ENCODE measurements at places on chromosomes 7 and 10.

DNA sequence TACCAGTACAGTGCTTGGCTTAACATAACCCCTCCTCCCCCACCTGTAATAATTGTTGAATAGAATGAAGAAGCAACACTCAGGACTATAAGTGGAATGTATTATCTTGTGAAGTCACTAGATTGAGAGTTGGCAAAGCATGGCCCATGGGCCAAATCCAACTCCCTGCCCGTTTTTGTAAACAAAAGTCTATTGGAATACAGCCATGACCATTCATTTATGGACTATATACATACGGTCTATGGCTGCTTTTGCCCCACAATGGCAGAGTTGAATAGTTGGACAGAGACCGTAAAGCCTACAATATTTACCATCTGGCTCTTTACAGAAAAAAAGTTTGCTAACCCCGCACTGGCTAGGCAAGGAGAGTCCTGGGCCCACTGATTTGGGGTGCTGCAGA is 48.1 kb upstream of the CYCS start:
- DNase-seq: no peak

DNA sequence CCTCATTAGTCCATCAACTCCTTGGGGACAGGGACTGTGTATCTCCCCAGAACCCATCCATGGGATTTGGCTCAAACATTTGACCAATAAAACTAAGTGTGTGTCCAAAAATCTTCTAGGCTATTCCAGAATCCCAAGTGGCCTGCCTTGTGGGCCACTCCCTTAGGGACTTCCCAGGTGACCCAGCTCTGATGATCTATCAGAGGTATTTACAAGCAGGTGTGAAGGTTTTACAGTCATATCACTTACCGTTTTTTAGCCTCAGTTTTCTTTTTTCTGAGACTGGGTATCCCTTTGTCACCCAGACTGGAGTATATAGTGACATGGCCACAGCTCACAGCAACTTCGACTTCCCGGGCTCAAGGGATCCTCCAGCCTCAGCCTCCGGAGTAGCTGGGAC is 64.4 kb downstream of the PIP4K2A start:
- DNase-seq: no peak

DNA sequence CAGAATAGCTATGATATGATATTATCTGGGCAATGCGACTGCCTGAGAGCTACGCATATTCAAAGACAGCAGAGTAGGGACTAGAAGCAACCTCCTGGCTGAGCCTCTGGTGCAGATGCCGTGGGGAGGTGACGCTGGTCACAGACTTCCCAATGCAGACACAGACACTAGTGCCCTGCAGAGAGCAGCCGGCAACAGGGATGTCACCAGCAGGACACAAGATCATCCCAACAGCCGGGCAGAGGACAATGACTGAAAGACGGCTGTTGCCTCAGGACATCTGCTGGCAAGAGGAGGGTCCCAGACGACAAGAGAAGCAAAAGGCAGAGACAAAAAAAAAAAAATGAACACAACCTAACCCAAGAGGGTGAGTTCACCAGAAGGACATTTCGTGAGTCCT is 104.6 kb downstream of the CALN1 start:
- DNase-seq: no peak

- no peak for DNase-seq
These were observed 275.2 kb upstream of the MGMT start for GRCh38 chr10:129191797-129192196.

DNA sequence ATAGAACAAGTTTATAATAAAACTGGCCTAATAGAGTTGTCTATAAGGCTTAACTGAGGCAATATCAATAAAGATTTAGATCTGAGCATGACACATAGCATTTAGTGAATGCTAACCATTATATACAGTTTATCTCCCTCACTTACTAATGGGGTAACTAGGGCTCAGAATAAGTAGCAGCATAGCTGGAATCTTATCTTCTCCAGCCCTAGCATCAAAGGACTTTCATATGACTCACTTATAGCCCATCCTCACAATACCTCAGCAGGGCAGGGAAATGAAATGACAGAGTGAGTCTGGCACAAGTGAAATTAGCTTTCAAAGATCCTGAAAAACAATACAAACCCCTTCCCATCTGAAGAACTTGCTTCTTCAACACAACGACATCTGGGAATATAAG is 362.9 kb downstream of the KIF20B start:
- DNase-seq: peak; percentile 25

GRCh38 chr7:131072505-131073091 is 255.1 kb upstream of the MKLN1 start:
- peak; percentile 26 for DNase-seq

DNA sequence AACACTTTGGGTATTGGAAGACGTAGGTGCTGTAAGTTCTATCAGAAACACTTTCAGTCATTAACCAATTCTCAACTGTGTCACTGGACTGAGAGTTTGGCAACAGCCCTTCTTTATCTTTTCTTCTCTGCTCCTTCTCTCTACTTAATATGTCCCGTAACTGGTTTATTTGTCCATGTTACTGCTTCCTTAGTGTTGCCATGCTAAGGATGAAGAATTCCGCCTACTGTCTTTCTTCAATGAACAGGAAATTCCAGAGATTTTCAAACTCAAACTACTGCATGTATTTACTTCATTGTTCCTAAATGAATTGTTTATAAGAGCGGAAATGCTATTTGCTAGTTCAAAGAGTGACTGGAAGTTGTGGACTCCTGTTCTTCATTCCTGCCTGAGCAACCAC is 143.7 kb downstream of the TAX1BP1 start:
- DNase-seq: no peak

GRCh38 chr10:30456266-30456665 is 22.3 kb downstream of the MAP3K8 start:
- DNase-seq: no peak

- DNase-seq: no peak
These were observed 80.8 kb downstream of the ZNF467 start for GRCh38 chr7:149692557-149692982.

DNA sequence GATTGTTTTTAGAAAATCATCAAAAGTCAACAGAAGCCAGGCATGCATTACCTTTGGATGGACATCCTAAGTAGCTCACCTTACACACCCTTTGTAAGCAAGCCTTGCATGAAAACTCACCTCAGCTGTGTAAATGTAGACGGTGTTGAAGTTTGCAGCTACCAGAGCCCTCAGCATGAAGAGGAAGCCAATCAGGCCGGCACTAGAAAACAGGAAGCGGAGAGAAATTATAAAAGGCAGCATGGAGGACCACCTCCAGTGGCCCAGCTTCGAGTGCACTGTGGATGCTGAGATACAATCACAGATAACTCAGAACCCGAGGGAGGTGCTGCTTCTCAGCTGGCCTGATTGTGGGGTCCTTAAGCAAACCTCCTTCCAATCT is 75.3 kb downstream of the SVOPL start:
- no peak for DNase-seq

- peak; percentile 53 for DNase-seq
These were observed 17.1 kb downstream of the CHST3 start for GRCh38 chr10:71981015-71981875.

DNA sequence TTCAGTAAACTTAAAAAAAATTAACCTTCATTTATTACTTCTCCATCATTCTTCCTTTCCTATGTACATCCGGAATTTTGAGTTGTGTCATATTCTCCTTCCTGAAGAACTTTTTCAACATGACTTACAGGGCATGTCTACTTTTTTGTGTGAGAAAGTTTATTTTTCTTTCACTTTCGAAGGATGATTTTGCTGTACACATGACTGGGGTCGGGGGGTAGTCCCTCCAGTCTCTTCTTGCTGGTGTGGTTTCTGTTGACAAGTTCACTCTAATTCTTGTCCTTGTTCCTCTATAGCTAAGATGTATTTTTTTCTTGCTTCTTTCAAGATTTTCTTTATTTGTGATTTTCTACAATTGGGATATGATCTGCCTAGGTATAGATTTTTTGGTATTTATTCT is 55.8 kb downstream of the INPP5A start:
- no peak for DNase-seq

DNA sequence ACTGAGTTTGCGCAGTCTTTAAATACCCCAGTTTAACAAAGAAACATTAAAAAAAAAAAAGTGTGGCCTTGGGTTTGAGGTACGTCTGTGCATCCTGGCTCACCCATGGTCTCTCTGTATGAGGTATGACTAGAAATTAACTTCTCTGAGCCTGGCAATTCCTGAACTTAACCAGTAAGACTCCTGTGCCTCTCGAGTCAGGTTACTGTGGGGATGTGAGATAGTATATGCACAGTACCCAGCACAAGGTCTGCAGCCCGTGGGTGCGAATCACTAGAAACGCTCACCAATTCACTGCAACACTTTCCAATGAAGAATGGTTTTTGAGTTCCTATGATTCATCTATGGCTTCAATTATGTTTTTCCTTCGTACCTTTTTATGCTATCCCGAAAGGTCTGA is 149.9 kb downstream of the SFMBT2 start:
- DNase-seq: no peak

DNA sequence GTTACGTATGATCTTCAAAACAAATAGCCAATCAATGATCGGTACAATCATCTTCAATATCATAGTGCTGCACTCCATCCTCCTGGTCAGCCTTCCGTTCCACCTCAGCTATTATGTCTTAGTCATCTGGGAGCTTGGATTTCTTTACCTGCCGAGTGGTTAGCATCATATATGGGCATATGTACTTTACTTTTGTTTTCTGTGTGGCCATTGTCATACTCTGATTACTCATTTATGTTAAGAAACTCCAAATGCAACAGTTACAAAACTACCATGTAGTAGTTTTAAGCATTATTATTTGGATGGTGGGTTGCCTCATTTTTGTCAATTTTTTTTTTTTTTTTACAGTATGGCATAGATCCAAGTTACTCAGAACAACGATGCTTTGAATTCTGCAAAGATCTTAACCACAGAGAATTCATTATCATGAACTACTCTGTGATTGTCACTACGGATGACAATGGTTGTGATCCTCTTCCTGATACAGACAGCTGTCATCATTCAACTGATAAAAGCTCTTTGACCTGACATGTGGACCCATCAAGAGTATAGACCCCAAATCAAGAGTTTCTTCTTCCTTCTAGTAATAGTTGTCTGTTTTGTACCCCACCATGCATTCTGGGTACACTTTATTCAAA is 52.1 kb upstream of the NME8 start:
- DNase-seq: no peak

DNA sequence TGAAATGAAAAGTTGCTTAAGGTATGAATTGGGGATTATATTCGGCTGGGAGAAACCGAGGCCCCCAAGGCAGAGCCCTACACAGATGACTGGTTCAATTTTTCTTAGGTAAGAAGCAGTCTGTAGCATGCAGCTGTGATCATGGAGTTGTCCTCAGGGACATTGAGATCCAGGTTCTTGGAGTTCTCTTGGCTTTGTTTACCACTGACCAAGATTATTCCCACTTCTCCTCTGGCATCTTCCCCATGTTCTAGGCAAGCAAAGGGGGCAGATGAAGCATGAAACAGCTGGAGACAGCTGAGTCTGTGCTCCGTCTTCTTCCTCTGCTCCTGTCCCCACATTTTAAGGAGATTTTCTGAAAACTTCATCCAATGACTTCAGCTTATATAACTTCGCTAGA is 129.5 kb upstream of the BMPER start:
- DNase-seq: no peak

DNA sequence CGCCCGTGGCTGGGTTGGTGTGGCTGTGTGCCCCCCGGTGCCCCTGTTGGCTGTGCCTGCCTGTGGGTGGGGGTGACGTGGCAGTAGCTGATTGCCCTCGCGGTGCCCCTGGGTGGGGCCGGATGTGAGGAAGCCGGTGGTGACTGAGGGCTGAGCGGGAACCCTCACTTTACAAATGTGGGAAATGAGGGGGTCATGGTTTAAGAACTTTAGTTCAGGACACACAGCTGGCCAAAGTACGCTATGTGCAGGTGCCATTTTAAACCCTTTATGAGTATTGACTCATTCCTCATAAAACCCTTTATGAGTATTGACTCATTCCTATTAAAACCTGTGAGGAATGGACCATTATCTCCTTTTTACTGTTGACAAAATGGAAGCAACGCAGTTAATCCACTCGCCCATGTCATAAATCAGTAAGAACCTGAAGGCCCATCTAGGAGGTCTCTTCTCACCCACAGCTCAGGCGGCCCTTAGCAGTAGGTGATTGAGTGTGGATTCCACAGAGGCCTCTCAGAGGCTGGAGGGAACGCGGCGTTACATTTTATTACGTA is 290.1 kb upstream of the COBL start:
- peak; percentile 38 for DNase-seq

DNA sequence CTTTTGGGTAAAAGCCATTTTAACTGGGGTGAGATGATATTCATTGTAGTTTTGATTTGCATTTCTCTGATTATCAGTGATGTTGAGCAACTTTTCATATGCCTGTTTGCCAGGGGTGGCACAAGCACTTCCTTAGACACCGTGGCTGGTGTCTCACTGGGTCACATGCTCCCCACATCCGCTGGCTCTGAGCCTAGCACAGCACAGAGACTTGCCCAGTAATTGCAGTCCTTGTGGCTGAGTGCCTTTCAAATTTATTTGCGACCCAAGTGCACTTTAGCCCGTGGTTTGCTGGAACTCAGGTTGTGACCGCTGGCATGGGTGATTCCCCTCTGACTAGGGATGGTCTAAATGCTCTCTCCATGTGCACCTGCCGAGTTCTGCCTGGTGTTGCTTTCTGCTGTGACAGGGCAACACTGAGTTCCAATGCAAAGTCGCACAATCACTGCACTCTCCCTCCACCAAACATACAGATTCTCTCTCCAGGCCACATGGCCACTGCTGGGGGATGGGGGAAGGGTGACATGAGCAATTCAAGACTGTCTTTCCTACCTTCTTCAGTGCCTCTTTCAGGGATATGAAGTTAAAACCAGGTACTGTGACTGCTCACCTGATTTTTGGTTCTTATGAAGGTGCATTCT is 66.5 kb downstream of the ZNF277 start:
- DNase-seq: peak; percentile 35

DNA sequence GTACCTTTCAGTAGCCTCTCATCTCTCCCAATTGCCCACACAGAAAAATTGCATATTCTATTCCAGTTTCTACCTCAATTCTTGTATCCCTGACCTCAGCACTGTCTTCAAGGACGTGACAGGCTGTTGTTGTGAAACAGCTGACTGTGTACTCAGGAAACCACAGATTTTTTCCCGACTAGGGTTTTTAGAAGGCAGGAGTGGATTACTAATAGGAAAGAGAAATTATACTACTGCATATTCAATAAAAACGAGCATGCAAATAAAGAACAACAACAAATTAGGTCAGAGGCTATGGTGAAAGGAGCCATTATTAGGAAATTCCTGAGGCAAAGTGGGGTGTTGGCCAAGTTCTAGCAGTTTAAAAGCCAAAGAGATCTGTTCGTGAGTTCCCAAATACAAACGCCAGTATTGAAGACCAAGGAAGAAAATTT is 93.4 kb downstream of the DOCK4 start:
- DNase-seq: no peak

- DNase-seq: no peak
These were observed 13.1 kb downstream of the PODXL start for GRCh38 chr7:131543298-131543697.

GRCh38 chr7:106947244-106947728 is 82.2 kb downstream of the PIK3CG start:
- peak; percentile 72 for DNase-seq

Data from A172 (cell line).